ENCODE measurements at places on chromosomes 3 and 15. TPM values are rescaled to one million over a fixed set of nuclear protein-coding genes. Genes with fewer than 3 reads are reported as not detected.

DNA sequence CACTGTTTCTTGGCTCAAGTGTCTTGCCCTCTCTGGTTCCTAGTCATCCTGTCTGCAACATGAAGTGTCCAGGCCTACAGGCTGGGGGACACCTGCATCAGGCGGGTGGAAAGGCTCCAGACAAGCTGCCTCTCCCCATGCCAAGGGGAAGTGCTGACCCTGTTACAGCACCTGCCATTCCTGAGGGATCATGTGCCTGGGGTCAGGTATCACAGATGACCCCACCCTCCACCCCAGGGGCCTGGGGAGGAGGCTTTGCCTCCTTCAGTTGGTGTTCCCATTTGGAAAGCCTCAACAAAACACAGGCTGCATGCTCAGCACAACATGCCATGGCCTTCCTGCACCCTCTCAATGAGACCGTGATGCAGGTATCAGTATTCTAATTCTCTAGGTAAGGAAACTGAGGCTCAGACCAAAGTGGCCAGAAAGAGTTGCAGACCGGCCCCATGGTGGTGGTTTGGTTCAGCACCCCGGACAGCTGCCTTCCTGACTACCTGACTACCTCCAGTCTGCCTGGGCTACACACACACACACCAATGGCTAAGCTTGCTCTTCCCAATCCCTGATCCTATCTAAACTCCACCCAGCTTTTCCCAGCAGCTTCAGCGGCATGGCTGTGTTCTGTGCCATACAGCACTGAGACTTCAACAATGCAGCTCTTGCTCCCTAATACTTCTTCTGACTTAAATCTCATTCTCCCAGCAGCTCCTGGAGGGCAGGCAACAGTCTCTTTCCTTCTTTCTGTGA lies 69.7 kb upstream of the LINGO1 start:
- peak; percentile 73 for DNase-seq
- no peak overlapping the region for H3K27ac ChIP-seq
- H3K27me3 ChIP-seq: peaks cover 14% of the 10 kb centered on the region
- H3K4me1 ChIP-seq: no peaks in the 10 kb centered on the region
- no peak overlapping the region for H3K4me3 ChIP-seq

DNA sequence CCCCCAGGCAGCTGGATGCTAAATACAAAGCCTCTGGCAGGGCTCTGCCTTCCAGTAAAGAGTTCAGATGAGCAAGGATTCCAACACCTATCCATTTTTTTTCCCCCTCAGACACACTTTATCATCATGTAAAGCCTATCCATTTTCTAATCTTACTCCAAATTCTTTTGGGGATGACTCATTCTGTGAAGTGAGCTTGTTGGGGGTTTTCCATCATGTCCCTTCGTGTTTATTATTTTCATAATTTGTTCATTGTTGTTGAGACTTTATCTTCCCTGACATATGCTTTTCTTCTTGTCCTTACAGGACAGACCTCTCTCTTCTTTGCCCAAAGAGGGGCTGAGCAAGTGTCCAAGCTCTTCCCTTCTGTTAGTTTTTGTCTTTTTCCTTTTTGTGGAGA lies 34.7 kb upstream of the SH3BP5 start:
- no peak for DNase-seq
- peaks cover 4% of the 10 kb centered on the region for H3K27me3 ChIP-seq
- no peaks in the 10 kb centered on the region for H3K36me3 ChIP-seq
- no peak overlapping the region for H3K27ac ChIP-seq
- no peaks in the 10 kb centered on the region for H3K4me1 ChIP-seq

DNA sequence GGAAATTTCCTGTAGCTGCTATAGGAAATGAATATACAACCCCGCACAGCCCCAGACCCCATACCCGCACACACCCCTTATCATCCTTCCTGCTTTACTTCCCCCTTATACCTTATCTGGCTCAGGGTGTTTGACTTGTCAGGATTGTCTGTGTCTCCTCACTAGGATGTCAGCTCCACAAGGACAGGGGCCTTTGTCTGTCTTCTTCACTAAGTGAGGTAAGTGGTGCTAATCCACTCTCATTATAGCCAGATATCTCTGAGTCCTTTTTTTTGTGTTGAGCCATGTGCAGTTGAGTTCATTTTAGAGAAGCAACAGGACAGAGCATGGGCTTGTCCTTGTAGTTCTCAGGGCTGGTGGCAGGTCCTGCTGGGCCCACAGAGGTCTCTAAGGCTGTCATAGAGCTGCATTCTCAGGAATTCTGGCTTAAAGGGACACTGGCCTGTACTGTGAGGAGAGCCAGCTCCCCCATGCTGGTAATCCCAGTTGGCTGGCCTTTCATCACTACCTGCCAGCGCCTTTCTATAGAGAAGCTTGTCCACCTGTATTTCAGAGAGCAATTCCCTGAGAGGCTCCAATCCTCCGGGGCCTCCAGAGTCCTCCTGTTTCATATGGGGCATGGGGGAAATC lies 9.0 kb downstream of the KY start:
- no peaks in the 10 kb centered on the region for H3K27me3 ChIP-seq
- no peaks in the 10 kb centered on the region for H3K4me1 ChIP-seq
- DNase-seq: no peak
- H3K4me3 ChIP-seq: no peak overlapping the region

The DNASE1L3 gene
- total RNA-seq: not detected

DNA sequence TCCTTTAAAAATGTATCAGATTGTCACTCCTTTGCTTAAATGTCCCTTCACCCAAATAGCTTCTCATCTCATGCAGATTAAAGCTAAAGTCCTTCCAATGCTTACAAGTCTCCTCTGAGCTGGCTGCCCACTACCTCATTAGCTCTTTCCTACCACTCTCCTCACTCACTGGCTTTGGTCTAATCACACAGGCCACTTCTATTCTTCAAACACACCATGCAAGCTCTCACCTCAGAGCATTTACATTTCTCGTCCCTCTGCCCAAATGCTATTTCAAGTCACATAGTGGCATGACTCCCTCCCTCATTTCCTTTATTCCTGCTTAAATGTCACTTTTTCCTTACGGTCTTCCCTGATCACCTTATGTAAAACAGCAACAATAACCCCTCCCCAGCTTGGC lies 110.6 kb upstream of the CMC1 start:
- H3K4me1 ChIP-seq: no peaks in the 10 kb centered on the region
- no peak for DNase-seq

The TBCCD1 gene
- total RNA-seq: 16.0 TPM

DNA sequence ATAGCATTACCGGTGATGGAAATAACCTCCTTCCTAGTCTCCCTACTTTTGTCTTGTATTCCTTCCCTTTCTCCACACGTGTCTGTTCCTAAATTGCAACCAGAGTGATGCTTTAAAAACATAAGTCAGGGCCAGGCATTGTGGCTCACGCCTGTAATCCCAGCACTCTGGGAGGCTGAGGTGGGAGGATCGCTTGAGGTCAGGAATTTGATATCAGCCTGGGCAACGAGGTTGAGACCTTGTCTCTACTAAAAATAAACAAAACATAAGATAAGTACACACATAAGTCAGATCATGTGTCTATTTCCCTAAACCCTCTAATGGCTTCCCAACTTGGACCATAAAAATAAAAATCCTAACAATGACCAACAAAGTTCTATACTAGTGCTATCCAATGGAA lies 18.4 kb downstream of the ARMC8 start:
- H3K27me3 ChIP-seq: no peaks in the 10 kb centered on the region
- peaks cover 63% of the 10 kb centered on the region for H3K4me1 ChIP-seq
- DNase-seq: no peak
- H3K27ac ChIP-seq: no peak overlapping the region

The P2RY13 gene
- total RNA-seq: 1.2 TPM

Data from stomach (tissue), 19 donors.